ENCODE measurements at places on chromosomes 16 and 17.

- no peak for DNase-seq
Observed at GRCh38 chr17:73089322-73090317, 2.9 kb downstream of the SLC39A11 start.

GRCh38 chr16:68062910-68063393 is 22.2 kb upstream of the NFATC3 start:
- no peak for DNase-seq

- DNase-seq, result no peak
Observed at GRCh38 chr17:34370997-34371395, 8.0 kb upstream of the CCL1 start.

GRCh38 chr17:40480501-40481003 is 20.9 kb downstream of the TNS4 start:
- no peak for DNase-seq

DNA sequence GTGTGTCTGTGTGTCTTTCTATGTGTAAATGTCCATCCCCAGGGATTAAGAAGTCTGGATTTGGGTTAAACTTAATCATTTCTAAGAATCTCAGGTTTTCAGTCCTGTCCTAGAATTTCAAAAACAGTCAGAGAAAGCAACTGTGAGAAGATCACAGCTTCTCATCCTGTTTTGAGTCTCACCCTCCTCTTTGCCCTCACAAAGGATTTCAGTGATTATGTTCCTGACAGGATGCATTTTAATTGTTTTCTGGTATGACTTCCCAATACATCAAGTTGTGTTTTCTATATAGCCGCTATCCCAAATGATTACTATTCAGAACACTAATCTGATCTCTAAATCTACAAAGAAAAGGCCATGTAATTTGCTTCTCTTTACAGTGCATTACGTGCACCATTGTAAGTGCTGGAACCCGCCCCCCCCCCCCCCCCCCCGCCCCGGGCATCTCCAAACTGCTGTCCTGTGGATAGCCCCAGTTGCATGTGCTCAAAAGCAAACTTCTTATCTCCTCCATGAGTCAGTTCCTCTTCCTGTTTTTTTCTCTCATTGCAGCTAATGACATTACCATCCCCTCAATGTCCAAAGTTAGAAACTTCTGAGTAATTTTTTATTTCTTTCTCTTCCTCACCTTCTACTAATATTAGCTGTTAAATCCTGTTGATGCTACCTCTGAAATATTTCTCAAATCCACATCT is 73.9 kb downstream of the CDH13 start:
- DNase-seq, result no peak

DNA sequence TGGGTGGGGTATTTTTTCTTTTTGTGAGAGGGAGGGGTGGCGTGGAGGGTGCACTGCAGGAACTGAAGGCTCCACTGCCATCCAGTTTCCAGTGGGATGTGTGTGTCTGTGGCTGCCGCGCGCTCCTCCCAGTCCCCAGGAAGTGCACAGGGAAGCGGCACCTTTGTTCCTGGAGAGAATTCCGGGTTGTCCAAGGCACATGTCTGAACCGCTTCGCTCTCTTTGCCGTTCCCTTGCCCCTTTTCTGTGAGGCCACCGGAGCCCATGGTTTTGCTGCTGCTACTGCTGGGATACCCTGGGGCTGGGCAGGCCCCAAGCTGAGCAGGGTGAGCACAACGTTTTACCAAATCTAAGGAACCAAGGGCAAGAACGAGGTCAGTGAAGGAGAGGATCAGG is 19.5 kb downstream of the ACSF3 start:
- no peak for DNase-seq

- peak; percentile 66 for DNase-seq
Observed at GRCh38 chr17:50593321-50593720, 32.8 kb downstream of the CACNA1G start.

DNA sequence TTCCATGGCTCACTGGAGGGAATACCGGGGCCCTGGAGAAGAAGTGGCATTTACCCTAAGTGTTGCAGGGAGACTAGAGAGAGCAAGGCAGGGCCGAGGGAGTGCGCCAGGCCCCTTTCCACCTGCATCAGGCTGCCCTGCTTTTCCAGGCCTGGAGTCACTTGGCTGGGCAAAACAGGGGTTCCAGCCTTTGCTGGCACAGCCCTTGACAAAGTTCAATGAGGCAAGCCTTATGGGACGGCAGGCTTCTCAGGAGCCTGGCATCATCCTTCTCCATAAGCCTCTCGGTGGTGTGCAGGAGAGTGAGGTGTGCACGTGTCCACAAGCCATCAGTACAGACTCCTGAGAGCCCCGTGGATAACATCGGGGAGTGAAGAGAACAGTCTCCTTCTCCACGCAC is 27.1 kb downstream of the CACNA1G start:
- DNase-seq, result no peak

GRCh38 chr17:78779850-78780249 is 2.2 kb downstream of the CYTH1 start:
- peak; percentile 26 for DNase-seq

- DNase-seq, result no peak
Observed at GRCh38 chr17:2724784-2725164, 13.2 kb upstream of the CLUH start.

DNA sequence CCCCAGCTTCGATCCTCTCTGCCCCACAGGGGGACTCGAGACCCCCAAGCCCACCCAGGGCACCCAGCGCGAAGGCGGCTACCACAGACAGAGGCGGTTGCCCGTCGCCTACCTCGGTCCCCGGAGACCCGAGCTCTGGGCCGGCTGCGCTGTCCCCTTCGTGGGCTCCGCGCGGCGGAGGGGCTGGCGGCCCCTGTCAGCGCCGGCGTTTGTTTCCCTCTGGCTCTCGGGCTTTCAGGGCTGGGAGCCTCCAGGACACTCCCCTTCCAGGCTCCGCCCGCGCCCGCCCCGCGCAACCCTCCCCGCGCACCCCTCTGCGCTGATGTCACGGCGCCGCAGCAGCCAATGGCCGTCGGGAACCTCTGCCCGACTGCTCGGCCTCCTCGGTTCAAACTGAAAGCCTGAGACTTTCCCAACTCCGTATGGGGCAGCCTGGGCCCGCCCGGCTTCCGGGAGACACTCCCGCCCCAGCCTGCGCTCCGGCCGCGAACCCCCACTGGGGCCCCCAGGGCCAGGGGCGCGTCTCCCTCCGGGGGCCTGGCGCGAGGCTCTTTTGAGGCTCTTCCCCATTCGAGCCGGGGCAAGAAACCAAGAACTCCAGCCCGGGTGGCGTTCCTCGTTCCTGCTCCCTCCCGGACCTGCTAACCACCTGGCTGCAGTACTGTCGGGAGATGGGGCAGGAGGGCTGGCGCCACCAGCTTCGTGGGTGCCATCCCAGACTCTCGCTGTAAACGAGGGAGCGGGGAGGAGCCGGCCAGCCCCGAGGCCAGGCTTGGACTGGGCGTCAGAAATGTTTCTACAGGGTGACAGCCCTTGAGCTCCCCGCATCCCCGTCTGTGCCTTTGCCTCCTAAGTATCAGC is at the start of gene CDC42EP4:
TSS of gene CDC42EP4 (minus strand) at position 221 of the 861 bp plus-strand sequence. CDS start 25,501 bp downstream, outside the sequence.
- DNase-seq, result peak; percentile 73

DNA sequence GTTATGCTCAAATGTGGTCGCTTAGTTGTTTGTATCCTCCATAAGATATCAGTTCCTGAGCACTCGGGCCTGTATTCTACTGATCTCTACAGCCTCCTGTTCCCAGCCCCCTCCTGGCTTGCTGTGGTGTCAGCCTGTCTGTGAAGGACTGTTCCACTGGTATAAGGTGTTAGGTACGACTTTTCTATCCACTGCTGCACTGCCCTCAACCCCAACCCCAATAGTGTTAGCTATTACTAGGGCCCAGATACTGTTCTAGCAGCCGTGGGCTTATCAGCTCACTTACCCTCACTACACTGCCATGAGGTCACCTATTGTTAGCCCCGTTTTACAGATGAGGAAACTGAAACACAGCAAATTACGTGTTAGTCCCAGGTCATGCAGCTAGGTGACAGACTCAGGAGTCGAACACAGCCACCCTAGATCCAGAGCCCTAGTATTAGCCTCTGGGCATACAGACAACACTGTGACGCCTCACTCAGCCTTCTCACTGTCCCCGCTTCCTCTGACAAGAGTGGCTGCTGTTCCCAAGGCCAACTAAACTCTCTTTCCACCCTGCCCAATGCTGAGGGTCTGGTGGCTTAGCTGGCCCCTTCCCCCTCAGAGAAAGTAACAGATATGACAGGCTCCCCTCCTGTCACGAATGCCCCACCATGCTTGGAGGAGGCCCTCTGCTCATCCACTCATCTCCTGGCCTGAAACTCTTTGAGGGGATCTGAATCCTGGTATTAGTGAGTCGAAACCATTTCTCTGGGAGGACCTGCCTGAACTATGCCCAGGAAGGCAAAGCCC is 25.6 kb upstream of the ZNF652 start:
- no peak for DNase-seq

DNA sequence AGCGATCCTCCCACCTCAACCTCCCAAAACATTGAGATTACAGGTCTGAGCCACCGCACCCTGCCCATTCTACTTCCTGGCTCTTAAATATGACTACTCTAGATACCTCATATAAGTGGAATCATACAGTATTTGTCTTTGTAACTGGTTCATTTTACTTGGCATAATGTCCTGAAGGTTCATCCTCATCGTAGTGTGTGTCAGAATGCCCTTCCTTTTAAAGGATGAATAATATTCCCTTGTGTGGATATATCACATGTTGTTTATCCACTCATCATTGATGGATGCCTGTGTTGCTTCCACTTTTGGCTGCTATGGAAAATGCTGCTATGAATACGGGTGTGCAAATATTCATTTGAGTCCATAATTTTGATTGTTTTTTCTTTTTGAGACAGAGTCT is 5.7 kb upstream of the CETP start:
- no peak for DNase-seq

GRCh38 chr17:37089956-37090355 is 141.2 kb downstream of the AATF start:
- no peak for DNase-seq

GRCh38 chr17:32596206-32596605 is 109.4 kb downstream of the CDK5R1 start:
- no peak for DNase-seq

GRCh38 chr17:81593105-81593871 is 41.1 kb upstream of the FAAP100 start:
- DNase-seq, result no peak

- peak; percentile 30 for DNase-seq
Observed at GRCh38 chr17:41785859-41786226, 668 bp downstream of the JUP start.

- DNase-seq, result no peak
Observed at GRCh38 chr17:10048629-10049350, 143.7 kb upstream of the RCVRN start.

GRCh38 chr17:2050300-2051060 is 4.4 kb upstream of the HIC1 start:
- peak; percentile 39 for DNase-seq

DNA sequence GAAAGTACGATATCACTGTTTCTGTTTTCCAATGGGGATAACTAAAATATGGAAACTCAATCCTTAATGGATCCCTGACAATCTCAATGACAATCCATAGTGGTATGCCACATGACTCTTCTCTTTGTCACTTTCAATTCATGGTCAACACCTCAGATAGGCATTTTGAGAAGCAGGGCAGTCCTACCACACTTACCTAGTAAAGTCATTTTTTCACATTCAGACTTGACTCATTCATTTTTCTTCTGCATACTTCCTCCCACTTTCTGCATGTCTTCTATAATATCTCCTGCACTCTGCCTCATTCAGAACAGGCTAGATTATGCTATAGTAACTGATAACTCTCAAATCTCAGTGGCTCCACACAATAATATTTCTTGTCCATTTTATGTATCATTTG is 117.5 kb downstream of the FTO start:
- no peak for DNase-seq

DNA sequence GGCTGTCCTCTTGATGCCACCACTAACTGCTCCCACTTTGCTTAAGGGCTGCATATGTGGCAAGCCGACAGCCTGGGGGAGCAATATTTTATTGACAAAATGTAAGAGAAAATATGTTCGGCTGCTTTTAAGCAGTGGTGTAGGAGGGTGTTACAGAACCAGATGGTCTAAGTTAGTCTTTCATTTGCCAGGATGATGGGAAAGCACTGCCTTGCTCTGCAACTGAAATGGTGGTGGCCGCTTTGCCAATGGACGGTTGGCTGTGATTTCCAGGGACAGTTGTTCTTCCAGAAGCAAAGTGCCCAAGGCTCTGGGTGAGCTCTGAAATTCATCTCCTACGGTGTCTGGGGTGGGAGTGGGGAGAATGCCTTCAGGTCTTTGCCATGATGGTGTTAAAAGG is 469.3 kb downstream of the TOX3 start:
- DNase-seq, result no peak

DNA sequence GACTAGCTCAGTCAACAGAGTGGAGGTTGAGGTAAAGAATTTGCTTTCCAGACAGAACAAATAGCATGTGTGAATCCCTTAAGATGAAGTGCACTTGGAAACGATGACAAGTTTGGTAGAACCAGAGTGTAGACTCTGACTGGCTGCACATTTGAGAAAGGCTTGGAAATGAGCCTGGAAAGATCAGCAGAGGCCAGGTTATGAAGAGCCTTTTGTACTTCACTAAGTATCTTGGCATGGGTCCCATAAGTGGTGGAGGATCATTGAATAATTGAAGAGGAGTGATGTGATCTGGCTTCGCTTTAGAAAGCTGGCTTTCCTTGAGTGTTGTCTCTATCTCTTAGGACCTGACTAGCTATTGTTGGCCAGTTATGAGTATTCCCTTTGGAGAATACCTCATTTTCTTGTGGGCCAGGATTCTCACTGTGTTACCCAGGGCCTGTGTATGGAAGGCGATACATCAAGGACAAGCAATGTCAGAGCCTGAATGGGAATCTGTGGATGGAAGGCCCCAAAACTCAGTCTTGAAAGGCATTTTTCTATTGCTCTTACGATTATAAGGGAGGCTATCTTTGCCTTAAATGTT is 329.8 kb downstream of the UTP18 start:
- DNase-seq, result peak; percentile 83

- peak; percentile 1 for DNase-seq
Observed at GRCh38 chr16:80527297-80527696, 13.5 kb upstream of the DYNLRB2 start.

DNA sequence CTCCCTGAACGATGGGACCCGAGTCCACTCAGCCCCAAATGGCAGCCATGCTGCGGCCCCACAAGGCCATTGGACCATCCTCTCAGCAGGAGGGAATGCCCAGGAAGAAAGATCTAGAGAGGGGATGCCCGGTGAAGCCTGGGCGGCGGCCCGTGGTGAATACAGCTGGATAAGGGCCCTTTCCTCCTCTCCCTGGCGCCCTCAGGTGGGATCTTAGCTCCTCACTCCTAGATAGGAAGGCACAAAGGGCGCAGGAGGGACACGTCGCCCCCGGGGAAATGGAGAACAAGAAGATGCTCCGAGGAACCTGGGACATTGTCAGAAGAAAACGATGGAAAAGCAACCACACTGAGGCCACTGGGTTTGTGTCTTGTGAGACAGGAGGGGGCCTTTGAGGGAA is 2.5 kb downstream of the CD300C start:
- no peak for DNase-seq

Measured in NCI-H2029 (cell line).